Hematopoietic multipotent progenitor cell (in vitro differentiated cells): ENCODE measurements at places on chromosomes 7 and 10.

DNA sequence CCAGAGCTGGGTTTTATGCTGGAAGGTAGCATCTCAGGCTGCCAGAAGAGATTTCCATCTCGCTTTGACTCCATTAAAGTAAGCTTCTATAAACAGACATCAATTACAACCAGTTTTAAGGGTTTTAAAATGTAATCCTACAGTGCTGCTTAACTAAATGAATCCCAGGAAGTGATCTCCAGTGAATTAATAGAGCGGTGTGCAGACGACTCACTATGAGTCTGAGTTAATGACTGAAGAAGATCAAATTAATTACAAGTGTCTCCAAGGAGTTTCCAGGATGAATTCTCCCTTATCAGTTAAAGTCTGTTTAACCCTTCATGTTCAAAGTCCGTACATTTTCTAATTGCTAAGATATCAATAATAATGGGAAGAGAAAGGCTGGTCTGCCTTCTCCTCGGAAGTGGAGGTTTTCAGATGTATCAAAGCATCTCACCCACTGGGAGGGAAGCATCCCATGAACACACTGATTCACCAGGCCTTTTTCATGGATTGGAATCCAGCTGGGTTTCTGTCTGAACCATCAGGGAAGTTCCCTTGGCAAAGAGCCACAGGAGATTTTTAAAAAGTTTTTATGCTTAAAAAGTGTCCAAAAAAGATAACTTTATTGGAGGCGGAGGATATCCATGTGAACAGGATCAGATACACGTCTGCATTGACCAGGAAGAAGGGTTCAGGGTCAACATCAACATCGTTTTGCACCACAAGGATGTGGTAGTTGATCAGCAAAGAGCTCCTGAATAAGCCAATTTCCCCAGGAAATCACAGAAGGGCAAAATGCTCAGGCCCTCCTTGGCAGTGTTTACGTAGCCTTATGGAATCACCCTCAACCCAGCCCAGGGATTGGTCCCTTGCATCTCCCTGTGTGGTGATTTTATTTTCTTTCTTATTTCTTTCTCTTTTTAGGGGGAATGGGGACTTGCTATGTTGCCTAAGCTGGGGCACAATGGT, 288.2 kb downstream of the POU6F2 start:
- DNase-seq, result no peak

- DNase-seq, result no peak
Measured at GRCh38 chr10:84634636-84635035, 306.2 kb downstream of the CCSER2 start.

GRCh38 chr7:158043551-158044481, 543.8 kb downstream of the PTPRN2 start:
- no peak for DNase-seq

GRCh38 chr10:26738301-26738911, 40.9 kb downstream of the PDSS1 start:
- no peak for DNase-seq

- no peak for DNase-seq
Measured at GRCh38 chr10:76197293-76197692, 765.9 kb downstream of the LRMDA start.

DNA sequence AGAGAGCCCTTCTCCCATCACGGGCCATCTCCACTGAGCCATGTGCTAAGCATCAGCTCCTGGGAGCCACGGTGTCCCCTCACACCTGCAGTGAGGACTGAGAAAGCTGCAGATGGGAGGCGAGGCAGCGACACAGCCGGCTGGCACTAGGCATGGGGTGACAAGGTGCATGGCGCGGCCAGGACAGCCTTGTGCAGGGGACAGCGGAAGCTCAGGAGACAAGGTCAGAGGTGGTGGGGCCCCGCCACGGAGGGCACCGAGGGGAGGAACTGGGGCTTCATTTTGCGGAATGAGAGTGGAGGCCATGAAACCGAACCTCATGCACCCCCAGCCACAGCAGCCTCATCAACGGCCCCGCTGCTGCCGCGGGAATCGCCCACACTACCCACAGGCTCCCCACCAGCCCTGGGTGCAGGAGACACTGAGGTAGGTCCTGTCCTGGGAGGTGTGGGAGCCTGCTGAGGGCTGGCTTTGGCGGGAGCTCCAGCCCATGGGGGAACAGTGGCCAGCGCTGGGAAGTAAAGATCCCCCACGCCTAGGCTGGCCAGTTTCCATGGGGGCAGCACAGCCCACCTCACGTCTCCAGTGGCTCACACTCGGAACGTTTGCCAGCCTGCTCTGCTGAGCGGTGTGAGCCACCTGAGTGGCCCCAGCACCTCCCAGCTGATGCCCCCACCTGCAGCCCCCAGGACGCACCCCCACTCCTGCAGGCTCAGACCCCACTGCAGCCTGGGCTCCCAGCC, 71.2 kb upstream of the INSIG1 start:
- DNase-seq, result no peak

- DNase-seq, result no peak
Measured at GRCh38 chr7:105691082-105691679, 109.9 kb upstream of the EFCAB10 start.

DNA sequence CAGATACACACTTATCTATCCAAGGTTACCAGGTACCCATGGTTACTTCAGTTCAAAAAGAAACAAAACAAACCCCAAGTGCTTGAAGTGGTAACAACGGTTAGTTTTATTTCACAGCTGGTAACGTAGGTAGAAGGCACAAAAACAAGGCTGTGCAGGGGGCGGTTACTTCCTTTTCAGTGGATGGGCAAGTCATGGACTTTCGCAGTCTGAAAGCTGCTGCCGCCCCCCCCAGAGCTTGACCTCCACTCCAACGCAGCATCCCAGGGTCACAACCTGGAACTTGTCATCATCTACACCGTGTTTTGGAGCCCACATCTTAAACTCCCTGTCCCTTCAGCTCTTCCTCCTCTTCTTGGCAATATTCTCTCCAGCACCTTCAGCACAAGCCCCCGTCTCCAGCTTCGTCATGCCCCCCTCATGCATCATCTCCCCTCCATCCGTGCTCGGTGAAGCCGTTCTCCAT, 181.2 kb upstream of the ITGB1 start:
- peak; percentile 86 for DNase-seq

- no peak for DNase-seq
Measured at GRCh38 chr10:49761201-49761788, 828 bp downstream of the OGDHL start.

DNA sequence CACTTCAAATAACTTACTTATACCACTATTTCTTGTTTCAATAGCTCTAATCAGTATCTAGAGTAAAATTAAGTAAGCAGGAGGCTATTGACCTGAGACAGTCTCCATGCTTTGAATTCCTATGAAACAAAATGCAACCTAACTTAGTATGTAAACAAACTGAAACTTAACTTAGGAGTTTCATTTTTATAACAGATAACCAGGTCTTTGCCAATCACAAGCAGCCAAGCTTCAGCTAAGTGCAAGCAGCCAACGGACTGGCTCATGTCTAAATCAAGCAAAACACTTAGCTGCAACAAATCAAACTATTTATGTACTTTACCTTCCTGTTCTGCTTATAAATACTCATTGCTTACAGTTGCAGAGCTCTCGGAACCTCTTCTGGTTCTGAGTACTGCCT, 4.4 kb upstream of the GSTK1 start:
- DNase-seq, result no peak

GRCh38 chr10:66848856-66849255, 77.0 kb upstream of the LRRTM3 start:
- no peak for DNase-seq

DNA sequence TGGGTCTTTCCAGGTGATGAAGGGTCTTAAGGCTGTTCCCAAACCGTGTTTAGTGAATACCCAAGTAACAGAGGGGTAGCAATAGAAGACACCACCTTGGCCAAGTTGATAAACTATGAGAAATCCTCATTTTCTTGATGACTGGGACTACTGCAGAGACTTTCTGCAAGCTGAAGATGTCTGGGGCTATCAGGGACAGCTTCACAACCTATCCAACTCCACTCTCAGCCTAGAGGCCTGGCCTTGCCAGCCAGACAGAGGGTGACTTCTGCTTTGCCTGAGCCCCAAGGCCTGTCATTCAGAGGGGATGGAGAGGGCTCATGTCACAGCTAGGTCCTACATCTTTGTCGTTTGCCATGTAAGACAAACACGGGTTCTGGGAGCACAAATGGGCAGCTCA, 255.9 kb upstream of the GRB10 start:
- no peak for DNase-seq

DNA sequence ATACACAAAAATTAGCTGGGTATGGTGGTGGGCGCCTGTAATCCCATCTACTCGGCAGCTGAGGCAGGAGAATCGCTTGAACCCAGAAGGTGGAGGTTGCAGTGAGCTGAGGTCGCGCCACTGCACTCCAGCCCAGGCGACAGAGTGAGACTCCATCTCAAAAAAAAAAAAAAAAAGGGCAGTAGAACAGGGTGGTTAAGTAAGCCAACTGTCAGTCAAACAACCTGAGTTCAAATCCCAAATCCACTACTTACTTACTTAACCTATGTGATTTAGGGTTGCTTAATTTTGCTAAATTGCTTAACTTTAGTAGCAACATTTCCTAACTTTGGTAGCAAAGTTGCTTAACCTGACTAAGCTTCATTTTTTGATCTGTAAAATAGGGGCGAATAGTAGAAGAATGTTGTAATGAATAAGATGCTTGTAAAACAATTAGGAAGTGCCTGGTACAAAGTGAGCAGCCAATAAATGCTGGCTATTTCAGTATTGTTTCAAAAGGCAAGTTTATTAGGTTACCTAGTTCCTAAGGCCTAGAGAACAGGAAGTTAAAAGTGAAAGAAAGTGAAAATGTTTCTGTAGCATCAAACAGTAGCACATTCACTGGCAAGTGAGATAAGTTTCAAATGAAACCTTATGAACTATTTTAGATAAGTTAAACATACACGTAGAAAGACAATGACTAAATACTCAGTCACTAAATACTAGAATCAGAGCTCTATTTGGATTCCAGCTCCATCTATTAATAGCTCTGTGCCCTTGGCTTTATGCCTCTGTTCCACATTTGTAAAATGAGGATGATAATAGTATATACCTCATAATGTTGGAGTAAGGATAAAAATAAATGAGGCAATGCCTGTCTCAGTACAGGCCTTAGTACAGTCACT, 64.3 kb downstream of the HOXA1 start:
- no peak for DNase-seq

- DNase-seq, result no peak
Measured at GRCh38 chr10:404346-404745, 269.1 kb downstream of the ZMYND11 start.

GRCh38 chr7:100675105-100675451, 1.5 kb downstream of the GNB2 start:
- no peak for DNase-seq

DNA sequence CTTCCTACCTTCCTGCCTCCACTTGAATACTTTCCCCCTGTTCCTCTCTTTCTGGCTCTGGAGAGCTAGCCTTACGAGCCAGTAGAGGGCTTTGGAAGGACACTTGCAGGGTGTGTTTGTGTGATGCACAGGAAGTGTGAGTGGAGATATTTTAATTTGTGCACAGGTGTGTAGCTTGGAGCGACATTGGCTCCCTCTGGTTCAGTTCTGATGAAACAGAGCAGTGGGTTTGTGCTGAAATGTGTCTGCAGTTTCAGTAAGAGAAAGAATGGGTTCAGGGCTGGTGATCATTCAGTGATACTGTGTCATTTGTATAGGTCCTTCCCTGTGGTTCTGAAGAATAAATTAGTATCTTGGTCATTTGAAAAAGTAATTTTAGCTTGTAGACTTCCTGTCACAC, 86.9 kb downstream of the SND1 start:
- no peak for DNase-seq

DNA sequence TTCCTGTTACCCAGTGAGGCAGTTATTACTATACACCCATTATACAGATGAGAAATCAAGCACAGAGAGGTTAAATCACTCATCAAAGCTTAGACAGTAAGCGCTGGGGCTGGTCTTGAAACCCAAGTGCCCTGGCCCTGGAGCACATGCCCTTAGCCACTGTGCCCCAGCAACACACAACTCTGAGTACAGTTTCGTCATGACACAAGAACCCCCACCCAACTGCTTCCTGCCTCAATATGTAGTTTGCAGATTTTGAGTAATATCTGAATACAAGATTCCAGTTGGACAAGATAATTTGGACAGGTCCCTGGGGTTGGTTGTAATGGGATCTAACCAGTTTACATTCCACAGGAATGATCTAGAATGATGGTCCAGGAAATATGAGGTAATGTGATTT, 62.8 kb downstream of the SH3PXD2A start:
- DNase-seq, result no peak

- DNase-seq, result no peak
Measured at GRCh38 chr7:25303281-25304181, 75.2 kb upstream of the NPVF start.

DNA sequence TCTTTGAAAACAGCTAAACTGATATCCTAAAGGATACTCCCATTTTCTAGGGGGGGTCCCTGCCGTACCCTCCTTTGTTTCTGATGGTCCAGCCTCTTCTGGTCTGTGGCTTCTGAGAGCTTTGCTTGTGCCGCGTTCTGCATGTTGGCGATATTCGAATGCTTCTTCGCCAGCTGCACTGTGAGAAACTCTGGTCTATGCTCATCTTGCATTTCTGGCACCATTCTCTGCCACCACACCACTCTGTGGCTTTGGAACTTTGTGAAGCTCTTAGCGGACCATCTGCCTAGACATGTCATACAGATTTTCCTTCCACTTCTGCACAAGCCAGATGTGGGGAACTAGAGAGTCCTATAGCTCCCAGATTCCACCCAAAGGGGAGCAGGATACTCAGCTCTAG, 197.2 kb downstream of the REEP3 start:
- DNase-seq, result no peak

DNA sequence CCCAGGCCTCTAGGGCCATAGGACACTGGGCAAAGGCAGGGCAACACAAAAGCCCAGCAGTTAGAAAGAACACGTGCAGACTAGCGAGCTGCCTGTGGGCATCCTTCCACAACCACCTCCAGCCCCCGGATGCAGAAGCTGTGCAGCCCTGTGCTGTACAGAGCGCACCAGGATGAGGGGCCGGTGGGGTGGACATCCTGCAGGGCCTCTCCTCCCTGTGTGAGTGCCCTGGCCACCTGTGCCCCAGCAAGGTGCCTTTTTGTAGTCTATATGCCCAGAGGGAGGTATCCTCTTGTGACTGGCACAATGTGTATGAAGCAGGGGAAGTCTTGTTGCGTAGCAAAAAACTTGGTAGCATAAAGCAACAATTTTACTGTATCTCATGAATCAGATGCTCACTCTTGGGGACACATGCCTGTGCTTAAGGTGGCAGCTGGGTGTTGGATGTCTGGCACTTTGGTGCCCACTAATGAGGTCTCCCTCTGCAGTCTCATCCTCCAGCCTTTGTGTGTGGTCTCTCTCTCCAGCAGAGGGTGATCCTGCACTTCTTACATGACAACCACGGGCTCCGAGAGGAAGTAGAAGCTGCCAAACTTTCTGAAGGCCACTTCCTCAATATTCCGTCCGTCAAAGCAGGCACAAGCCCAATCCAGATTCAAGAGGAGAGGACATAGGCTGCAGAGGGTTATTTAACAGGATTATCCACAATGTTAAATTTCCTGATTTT, 8.7 kb downstream of the NCAPG2 start:
- DNase-seq, result peak; percentile 95

DNA sequence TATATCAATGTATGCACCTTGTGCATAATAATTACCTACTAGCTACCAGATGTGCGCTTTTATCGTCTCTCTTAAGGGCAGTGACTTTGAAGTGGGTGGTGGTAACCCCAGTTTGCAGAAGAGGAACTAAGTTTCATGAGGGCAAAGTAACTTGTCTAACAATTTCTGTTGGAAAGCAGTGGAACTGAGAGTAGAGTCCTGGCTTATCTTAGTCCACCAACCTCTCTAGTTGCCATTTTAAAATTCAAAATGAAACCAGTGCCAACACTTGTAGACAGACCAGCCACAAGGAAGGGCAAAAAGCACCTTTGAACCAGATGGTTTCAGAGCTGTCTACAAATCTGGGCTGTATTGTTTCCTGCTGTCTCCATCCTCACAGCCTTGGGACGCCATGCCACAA, 32.0 kb upstream of the RBM20 start:
- DNase-seq, result peak; percentile 46

GRCh38 chr7:116037401-116037800, 6.8 kb upstream of the TFEC start:
- DNase-seq, result no peak
